ENCODE measurements at places on chromosomes 7 and 10.
A peak's percentile ranks its signal among the peaks of the same experiment; 100 is the strongest.

- no peak for DNase-seq
These were observed 11.2 kb downstream of the CASP2 start for GRCh38 chr7:143299346-143299745.

DNA sequence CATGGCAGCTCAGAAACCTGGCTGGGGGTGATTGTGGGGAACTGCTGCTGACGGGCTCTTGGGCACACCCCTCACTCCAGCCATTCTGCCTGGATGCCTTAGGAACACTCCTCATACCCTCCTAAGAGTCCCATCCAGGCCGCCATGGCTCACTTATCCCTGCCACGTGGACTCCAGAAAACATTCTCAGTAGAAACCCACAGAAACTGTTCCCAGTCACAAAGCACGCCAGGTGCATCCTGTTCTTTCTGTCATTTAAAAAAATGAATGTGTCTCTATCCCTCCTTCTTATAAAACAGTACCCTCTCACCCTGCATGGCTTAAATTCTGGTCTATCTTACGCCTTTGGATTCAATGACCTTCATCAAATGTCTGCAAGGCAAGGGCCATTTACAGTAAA lies 177.7 kb downstream of the CUX1 start:
- no peak for DNase-seq

- DNase-seq = peak; percentile 4
These were observed 48.3 kb upstream of the PAX2 start for GRCh38 chr10:100697070-100697469.

DNA sequence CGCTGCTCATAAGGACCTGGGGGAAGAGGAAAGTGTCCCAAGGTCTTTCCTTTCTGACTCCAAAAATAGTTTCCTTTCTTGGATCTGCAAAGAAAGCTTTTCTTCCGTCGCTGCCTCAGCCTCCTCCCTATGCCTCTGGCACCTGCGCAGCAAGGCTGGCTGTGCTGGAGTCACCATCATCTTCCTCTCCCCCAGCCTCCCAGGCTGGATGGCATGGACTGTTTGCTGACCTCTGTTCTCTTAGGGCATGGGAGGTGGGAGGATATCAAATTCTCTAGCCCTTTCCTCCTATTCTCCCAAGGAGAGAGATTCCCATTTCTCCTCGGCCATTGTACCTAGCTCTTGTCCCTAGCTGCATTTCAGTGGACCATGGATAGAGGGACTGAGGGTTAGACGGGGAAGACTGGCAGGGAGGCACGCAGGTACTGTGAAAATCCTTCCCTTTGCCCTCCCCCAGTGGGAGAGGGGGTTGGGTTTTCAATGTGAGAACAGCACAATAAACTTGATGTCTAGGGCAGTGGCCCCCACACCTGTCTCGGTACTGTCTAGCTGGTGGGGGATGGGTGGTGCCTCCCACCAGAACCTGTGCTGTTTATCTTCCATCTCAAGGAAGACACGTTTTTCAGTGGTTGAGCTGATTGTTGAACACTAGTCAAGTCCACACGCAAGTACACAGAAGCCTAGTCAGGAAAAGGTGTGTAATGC lies 2.6 kb downstream of the PPP1R35 start:
- DNase-seq = no peak

GRCh38 chr7:30112103-30112713 lies 22.6 kb upstream of the MTURN start:
- DNase-seq = no peak

DNA sequence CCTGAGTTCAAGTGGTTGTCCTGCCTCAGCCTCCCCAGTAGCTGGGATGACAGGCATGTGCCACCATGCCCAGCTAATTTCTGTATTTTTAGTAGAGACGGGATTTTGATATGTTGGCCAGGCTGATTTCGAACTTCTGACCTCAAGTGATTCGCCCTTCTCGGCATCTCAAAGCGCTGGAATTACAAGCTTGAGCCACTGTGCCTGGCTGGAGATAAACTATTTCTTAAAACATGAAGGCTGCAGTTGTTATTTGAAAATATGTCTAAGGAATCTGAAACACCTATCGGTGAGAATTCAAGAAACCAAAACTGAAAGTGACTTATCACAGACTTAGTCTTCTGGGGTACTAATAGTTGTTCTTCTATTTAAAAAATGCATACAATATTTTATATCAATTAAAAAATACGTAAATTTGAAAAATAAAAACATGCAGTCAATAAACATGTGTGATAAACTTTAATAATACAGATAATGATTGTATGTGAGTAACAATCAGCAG lies 176.9 kb upstream of the PRSS58 start:
- DNase-seq = no peak

- DNase-seq = no peak
These were observed 17.3 kb upstream of the CSGALNACT2 start for GRCh38 chr10:43120929-43121314.

GRCh38 chr10:120039826-120040225 lies 147.3 kb downstream of the SEC23IP start:
- DNase-seq = no peak

GRCh38 chr10:35661236-35661635 lies 19.1 kb upstream of the FZD8 start:
- DNase-seq = no peak

- no peak for DNase-seq
These were observed 515.7 kb downstream of the RPS24 start for GRCh38 chr10:78549140-78549935.

DNA sequence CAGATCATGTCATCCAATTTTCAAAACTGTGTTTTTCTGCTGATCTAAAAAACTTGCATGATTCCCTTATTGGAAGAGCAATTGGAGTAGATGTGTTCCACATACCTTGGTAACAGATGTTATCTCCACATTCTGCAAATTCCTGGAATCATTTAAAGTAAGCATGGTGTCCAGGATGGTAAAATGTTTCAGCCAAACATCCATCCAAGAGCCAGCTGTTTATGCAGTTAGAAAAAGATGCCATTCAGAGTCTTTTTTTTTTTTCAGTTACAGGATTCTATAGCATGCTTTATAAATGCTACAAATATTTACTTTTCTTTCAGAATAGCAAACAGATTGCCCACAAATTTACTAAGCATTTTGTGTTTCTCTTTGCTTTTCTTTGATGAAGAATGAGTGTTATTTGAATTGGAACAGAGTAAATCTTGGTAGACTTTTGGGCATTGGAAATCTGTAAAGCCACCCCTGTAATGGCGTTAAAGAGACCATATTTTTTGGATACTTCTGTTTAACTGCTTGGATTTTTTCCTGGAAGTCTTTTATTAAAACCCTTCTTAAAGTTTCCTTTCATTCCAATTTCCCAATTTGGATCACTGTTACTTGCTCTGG lies 149.8 kb downstream of the GNAT3 start:
- no peak for DNase-seq

GRCh38 chr10:22564060-22564459 lies 150.3 kb downstream of the PIP4K2A start:
- DNase-seq = no peak

Measured in stromal cell of bone marrow (primary cell).